ENCODE measurements at places on chromosomes 6 and 20.
A peak's percentile ranks its signal among the peaks of the same experiment; 100 is the strongest.

- no peak for DNase-seq
Measured at GRCh38 chr20:48489656-48490055, 338.1 kb downstream of the PREX1 start.

DNA sequence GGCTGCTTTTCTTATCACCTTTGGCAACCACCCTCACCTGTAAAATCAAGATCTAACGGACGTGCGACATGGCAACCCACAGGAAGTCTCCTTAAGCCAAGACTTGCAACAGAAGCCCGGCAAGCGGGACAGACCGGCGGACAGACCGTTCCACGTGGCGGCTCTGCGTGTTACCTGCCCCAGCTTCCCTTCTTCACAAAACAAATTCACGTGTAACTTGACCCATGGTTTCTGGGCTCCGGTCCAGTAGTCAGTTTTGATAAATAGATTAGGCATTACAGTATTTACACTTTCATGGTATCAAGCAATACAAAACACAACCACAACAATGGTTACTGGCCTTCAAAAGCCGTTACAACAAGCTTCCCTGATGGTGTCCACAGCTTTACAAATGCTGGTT is 133.8 kb downstream of the PRND start:
- DNase-seq, result no peak

DNA sequence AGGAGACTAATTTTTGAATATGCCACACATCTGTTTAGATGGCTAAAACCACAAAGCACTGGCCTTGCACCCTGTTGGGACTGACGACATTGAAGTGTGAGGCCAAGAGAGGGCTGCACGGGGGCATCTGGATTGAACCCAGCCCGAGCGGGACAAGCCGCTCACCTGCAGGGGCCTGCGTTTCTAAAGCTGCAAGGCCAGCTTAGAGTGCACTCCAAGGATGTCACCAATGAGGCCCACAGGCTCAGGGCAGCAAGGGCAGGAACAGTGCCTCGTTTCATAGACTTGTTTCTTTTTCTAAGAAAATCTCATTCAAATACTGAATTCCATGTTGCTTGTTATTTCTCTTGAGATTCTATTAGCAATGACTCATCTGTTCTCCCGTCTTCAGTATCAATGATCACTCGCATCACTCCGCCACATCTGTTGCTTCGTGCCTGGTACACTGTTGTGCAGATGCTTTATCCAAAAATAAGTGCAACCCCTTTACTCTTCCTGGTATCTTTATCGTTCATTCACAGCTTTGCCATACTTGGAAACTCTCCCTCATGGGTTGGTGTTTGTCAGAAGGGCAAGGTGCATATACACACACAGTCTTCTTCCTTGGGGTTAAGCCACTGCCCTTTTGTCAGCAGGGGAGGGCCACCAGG is 120.1 kb downstream of the IRF4 start:
- DNase-seq, result no peak

GRCh38 chr6:87858440-87858839 is 156.4 kb upstream of the AKIRIN2 start:
- no peak for DNase-seq

DNA sequence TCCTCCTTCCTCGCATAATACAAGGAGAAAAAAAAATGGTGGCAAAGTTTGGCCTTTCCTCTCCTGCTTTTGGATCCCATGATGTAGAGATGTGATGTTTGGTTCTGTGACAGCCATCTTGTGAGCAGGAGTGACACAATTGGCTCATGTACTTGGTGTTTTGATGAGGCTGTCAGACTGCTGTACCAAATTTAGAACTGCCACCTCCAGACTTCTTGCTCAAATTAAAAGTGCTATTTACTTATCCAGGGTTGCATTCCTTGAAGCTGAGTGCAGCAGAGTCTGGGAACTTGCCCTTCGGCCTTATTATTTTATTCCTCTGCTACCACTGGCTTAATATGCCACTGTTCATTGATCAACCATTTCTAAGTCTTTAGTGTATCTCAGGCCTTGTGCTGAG is 21.9 kb downstream of the BCAS1 start:
- DNase-seq, result peak; percentile 25

DNA sequence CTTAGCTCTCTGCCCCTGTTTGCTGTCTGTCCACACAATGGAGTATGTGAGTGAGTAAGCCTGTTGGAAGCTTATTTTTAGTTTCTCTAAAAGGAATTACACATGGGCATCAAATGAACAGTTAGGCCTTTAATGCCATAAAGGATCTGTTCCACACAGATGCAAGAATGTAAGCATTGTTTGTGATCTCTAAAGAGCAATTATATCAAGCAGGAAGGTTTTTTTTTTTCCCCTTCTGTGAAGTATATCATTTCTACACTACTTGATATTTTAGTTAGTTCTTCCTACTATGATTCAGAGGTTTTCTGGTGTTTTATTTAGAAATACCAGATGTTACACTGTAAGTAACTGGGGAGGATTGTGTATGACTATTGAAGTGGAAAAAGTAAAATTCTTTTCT is 627.5 kb downstream of the COL12A1 start:
- DNase-seq, result peak; percentile 82

GRCh38 chr6:125932451-125932795 is 24.1 kb upstream of the HINT3 start:
- no peak for DNase-seq

DNA sequence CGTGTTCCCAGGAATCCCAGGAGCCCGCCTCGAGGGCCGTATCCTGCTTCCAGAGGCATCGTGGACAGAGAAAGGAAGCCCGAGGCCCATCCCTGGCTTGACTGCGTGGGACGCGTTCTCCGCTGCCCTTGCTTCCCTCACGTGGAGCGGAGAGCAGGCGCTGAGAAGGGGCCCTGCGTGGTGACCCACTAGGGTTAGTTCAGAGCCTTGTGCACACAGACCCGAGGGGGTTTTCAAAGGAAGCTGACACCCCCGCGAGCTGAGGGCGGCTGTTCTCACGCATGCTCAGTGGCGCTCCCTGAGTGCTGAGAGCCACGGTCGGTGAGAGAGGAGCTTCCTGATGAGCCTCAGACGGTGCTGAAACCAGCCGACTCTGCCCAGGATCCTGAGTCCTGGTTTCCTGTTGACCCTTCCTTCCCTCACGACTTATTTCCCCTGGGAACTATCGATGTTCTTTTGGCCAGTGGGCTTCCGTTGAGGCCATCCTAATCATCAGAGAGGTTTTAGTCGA is 28.9 kb upstream of the CCR6 start:
- DNase-seq, result no peak

- no peak for DNase-seq
Measured at GRCh38 chr6:4888841-4889240, 112.6 kb downstream of the CDYL start.

DNA sequence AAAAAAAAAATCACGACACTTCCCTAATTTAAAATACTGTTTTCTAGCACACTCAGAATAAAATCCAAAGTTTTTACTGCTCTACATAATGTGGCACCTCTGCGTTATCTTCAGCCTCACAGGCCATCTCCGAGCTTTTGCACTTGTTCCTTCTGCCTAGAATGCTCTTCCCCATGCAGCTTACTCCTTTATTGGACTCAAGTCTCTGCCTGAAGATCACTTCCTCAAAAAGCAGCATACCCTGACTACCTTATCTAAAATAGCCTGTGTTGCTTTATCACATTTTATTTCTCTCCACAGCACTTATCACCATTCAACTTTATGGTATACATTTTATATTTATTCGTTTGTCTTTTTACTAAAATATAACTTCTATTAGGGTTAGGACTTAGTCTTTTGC is 2.3 kb downstream of the ZNF322 start:
- DNase-seq, result no peak

DNA sequence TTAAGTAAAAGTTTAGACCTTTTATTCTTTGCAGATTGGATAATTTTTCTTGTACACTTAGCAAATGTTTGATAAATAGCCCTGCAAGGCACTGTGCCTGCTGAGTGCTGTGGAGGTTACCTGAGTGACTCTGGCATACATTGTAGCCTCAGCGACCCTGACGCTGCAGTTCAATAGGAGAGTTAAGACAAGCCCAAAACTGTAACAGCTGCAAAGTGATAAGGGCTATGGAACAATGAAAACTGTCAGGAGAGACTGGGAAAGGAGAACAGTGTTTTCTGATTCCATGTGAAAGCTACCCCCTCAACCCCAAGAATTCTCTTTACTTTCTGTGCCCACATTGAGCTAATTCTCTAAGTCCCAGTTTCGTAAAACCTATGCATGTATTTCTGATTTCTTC is 22.2 kb downstream of the HIVEP1 start:
- no peak for DNase-seq

DNA sequence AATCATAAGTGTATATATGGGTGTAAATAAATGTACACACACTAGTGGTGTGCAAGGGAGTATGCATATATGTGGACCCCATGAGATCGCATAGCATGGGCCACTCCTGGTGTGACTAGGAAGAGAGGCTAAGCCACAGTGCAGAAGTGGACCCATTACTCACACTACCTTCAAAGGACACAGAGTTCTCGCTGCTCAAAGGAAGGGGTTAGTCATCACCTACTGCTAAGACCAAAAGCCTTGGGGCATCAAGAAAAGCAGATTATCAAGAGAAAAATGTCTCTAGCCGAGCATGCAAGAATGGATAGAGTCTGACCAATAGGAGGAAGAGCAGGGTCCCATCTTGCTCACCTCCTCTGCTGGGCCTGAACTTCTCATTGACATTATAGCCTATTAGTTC is 195.5 kb downstream of the MAFB start:
- no peak for DNase-seq

DNA sequence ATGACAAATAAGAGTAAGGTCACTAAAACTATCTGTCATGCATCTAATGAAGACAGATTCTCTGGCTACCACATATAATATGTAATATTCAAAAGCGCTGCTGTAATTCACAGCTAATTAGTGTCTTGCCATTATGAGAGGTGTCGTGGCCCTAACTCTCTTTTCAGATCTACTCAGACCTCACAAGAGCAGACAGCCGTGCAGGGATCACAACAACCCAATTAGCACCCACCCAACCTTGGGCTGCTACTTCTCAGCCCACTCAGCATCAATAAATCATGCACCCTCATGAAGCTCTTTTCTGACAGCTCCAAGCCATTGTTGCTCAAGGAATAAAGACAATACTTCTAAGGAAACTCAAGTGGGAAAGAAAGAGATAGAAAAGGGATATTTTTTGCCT is 61.5 kb downstream of the FRK start:
- no peak for DNase-seq

GRCh38 chr6:4010689-4011090 is 68.2 kb downstream of the FAM217A start:
- DNase-seq, result no peak

DNA sequence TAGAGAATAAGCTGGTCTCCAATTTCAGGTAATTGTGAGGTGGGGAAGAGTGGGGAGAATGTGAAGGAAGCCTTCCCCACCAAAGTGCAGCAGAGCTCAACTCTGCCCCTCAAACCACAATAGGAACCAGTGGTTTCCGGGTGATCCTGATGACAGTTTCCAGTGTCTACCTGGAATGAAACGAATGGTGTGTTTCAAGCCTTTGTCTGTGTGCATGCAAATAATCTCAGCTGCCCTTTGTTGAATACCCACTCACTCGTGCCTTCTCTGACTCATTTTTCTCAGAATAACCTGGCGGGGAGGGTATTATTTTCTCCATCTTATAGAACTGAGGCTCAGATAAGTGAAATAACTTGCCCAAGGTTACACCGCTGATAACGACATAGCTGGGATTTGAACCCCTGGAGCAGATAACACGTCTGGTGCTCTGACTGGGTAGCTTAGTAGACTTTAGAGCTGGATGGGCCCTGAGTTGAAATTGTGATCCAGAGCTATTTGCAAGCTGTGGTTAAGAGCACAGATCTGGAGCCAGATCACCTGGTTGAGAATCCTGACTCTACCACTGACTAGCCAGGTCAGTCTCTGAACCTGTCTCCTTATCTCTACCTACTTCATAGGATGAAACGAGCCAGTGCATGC is 85.1 kb downstream of the EYA2 start:
- no peak for DNase-seq

DNA sequence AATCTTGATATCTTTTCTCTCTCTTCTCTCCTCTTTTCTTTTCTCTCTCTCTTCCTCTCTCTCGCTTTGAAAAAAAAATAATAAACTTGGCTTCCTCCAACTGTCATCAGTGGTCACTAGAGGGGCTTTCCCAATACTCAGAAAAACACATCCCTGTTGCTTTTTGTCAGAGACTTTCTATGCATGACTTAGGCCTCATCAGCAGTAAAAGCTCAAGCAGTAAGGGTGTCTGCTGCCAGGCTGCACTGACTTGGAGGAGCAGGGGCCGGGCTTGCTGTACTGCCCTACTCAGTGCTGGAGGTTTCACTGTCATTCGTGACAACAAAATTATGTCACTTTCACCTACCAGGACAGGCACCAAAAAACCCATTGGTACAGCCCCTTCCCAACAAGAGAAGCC is 272.0 kb downstream of the ADGB start:
- no peak for DNase-seq

DNA sequence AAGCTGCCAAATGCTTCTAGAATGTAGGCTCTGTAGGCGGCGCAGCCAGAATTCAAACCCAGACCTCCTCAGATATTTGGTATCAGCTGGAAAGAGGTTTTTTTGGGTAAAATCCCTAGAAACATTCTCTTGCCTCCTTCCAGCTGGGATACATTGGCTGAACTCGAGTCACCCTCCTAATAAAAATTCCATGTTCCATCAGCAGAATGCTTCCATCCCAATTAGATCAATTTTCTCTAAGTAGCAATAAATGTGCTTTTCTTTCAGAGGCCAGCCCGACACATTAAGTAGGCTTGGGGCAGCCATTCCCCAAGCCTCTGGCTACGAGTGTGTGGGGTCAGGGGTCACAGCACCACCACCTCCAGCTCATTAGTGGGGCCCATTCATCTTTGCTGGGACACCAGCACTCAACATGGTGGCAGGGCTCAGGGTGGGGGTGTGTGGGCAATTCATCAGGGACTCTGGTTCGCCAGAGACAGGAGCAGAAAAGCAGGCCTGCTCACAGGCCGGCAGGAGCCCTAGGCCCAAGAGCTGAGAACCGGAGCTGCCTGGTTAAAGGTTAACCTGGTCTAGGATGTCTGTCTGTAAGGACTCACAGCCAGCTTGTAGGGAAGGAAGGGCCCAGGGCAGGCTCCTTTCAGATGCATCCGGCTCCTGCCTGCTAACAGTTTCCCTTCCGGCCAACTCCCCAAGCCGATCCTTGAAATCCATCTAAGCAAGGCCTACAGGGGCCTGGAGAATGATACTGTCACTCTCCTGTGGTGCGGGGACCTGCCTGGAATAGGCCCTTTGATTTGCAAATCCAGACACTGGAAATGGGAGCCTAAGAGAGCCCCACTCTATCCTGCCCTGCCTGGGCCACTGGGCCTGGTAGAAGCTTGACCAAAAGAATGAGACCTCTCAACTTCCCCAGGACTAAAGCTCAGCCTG is 159.1 kb upstream of the TOP1 start:
- DNase-seq, result no peak
